ENCODE measurements at places on chromosomes 2 and 18.
A peak's percentile ranks its signal among the peaks of the same experiment; 100 is the strongest.

GRCh38 chr2:217035967-217036366 is 176.1 kb upstream of the TNP1 start:
- no peak for DNase-seq

- no peak for DNase-seq
Observed at GRCh38 chr18:55243255-55243654, 284.0 kb upstream of the CCDC68 start.

DNA sequence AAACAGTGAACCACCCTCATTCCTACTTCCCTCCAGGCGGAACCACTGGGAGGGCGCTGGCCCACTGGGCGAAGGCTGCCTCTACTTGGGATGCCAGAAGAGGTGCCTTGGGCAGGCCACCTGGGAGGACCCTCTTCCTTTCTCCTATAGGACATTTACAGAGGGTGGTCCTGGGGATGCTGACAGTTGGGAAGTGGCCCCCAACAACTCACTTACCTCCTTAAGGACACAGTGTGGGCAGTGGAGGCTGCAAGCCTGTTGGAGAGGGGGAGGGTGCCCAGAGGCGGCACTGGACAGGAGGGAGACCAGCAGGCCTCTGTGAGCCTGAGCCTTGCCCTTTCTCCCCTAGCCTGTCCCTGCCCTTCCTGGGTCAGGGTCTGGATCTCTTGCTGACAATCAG is 346.4 kb upstream of the HS6ST1 start:
- no peak for DNase-seq

- peak; percentile 26 for DNase-seq
Observed at GRCh38 chr2:111667542-111668273, 216.3 kb downstream of the ANAPC1 start.

- DNase-seq, result no peak
Observed at GRCh38 chr2:73176205-73176880, 26.0 kb upstream of the NOTO start.

DNA sequence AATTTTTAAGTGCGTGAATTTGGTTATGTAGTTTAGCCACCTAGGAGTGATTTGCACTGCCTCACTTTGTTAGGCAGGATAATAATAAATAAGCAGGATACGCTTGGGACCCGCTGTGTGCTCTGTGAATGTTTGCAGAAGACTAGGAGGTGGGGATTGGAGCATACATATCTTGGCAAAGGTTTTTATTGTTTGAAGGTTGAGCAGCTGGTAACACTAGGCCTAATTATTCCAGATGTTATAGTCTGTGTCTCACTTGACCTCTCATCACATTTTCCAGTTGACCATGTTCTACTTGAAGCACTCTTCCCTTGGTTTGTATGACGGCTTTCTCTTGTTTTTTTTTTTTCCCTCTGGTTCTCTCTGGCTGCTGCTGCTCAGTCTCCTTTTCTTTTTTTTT is 42.7 kb downstream of the FHOD3 start:
- DNase-seq, result no peak

GRCh38 chr2:122433123-122433754 is 677.8 kb downstream of the TSN start:
- DNase-seq, result no peak

- no peak for DNase-seq
Observed at GRCh38 chr18:36895606-36896005, 66.7 kb downstream of the KIAA1328 start.

DNA sequence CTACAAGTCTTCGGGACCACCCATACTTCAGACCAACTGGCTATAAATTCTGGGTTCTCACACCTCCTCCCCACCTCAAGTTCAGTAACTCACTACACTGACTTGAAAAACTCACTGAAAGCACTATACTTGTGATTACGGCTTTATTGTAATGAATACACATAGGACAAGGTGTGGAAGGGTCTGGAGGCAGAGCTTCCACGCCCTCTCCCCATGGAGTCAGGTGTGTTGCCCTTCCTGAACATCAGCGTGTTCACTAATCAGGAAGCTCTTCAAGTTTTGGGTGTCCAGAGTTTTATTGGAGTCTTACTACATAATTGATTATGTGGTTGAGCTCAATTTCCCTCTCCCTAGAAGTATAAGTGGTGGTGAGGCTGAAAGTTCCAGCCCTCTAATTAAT is 27.5 kb downstream of the NBEAL1 start:
- no peak for DNase-seq

GRCh38 chr2:146094185-146094584 is 1574.3 kb upstream of the ZEB2 start:
- DNase-seq, result no peak

DNA sequence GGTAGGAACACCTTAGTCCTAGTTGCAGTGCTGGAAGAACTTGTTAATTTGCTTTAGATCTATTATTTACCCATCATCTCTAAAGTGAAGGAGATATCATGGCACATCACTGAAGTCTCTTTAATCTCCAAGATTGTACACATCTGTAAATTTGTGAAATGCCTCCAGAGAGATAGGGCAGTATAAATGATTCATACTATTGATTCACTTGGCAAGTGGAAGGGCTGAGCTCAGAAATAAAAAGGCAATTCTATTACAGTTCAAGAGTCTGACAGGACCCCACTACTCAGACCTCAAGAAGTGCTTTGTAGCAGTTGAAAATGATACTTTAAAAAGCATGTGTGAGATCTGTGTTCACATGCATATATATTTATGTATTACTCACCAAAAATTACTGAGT is 489.3 kb downstream of the DCC start:
- DNase-seq, result no peak

DNA sequence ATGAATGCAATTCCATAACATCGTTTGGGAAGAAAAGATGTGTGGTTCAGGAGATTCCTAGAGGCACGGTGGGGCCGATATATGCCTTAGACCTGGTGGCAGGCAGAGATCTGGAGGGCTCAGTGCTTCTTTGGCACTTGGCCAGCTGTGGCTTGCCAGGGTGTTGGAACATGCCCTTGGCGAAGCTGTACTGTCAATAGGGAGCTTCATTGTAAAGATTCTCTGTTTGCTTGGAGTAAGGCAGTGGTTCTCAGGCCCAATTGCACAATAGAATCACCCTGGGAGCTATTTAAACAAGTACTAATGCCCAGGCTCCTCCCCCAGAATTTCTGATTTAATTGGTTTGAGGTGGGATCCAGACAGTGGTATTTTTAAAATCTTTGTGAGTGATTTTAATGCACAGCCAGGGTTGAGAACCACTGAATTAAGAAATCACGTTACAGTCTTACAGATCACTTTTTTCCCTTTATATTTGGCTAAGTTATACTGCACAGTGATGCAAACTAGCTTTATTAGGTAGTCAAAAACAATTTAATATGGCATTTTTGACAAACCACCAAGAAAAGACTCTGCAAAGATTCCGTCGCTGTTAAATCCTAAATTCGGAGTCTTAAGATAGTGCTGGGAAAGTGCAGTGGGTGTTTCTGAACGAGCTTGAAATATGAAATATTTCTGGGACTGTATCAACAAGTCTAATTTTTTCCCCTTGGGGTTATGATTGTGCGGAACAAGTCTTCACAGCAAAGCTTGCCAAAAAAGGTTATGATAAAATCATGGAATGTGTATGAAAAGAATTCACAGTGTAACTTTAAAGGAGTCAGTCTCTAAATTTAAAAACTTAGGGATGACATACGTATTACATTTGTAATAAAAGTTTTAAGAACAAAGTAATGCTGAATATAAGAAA is 78.0 kb downstream of the CRIM1 start:
- peak; percentile 55 for DNase-seq

DNA sequence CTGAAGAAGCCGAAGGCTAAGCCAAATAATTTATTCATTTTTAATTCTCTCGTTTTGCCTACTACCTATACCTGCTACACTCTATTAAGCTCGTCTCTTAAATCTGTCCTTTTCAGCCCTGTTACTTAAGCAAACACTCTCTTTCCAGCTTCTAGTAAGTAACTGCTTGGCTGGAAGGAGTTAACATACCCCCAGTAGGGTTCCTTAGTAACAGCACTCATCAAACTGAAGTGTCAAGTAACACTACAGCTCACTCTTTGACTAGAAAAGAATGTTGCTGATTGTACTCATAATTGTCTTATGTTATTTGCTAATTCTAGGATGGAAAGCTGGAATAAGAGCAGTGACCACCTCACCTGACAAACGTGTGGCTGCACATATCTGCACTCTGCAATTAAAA is 120.0 kb upstream of the SCN7A start:
- DNase-seq, result no peak

GRCh38 chr18:13320891-13321425 is 102.4 kb downstream of the LDLRAD4 start:
- no peak for DNase-seq

GRCh38 chr2:71685073-71685848 is 231.9 kb downstream of the DYSF start:
- no peak for DNase-seq

GRCh38 chr2:142981069-142981378 is 103.6 kb downstream of the KYNU start:
- DNase-seq, result no peak

- DNase-seq, result no peak
Observed at GRCh38 chr2:223870840-223871611, 33.6 kb upstream of the AP1S3 start.
